ENCODE measurements at places on chromosomes 2 and 18. TPM values are rescaled to one million over a fixed set of nuclear protein-coding genes. Genes with fewer than 3 reads are reported as not detected.

- no peaks in the 10 kb centered on the region for H3K36me3 ChIP-seq
- H3K4me3 ChIP-seq = no peak overlapping the region
- no peak for DNase-seq
- H3K27me3 ChIP-seq = no peaks in the 10 kb centered on the region
- no peaks in the 10 kb centered on the region for H3K4me1 ChIP-seq
Measured at GRCh38 chr2:26536371-26537068, 58.6 kb upstream of the OTOF start.

- no peak for DNase-seq
- no peaks in the 10 kb centered on the region for H3K4me1 ChIP-seq
- H3K36me3 ChIP-seq = no peaks in the 10 kb centered on the region
- H3K27ac ChIP-seq = no peak overlapping the region
- H3K4me3 ChIP-seq = no peak overlapping the region
Measured at GRCh38 chr18:51503351-51503750, 305.9 kb upstream of the MEX3C start.

DNA sequence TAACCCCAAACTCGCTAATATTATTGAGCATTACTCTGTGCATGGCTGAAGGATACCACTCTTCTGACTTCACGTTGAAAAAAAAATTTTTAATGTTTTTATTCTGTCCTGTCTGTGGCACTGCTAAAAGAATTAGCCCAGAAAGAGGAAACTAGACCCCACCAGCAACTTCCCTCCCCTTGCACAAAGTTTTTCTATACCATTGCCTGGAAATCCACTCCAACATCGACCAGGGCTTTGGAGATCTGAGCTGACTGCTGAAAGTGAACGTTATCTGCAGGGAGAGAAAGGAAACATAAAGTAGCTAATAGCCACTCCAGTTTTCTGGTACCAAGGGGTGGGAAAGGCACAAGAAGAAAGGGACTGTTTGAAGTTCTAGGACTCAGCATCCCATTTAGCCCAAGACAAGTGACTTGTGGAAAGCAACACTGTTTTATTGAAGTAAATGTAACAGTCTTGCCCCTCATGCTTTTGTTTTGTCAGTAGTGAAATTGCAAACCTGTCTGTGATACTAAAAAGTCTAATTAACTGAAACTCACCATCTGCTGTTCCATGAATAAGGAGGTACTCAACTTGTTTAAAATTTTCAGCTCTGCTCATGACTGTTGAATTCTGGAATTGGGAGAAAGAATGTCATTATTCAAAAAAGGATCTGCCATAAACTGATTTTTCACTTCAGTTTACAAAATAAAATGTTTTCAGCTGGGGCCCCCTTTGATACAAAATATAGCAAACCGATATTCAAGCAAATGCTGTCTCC lies 79.1 kb downstream of the DPP4 start:
- no peak overlapping the region for H3K27ac ChIP-seq
- no peaks in the 10 kb centered on the region for H3K27me3 ChIP-seq
- no peaks in the 10 kb centered on the region for H3K36me3 ChIP-seq

DNA sequence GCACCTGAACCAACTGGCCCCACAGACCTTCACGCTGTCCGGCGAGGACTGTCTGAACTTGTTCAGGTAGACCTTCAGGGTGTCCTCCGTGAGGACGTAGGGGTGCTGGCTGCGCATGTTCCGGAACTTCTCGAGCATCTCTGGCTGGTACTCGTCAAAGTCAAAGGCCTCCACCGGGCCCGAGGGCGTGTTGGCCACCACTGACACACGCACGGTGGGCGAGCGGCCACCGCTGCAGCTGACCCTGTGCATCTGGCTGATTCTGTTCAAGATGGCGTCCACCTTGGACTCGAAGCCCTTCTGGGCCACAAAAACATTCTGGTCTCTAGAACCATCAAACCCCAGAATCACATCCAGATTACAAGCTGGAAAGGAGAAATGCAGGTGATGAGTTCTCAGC lies 48.3 kb downstream of the COL6A3 start:
- no peak overlapping the region for H3K27ac ChIP-seq
- no peak overlapping the region for H3K4me3 ChIP-seq
- no peaks in the 10 kb centered on the region for H3K27me3 ChIP-seq
- H3K36me3 ChIP-seq = no peaks in the 10 kb centered on the region

DNA sequence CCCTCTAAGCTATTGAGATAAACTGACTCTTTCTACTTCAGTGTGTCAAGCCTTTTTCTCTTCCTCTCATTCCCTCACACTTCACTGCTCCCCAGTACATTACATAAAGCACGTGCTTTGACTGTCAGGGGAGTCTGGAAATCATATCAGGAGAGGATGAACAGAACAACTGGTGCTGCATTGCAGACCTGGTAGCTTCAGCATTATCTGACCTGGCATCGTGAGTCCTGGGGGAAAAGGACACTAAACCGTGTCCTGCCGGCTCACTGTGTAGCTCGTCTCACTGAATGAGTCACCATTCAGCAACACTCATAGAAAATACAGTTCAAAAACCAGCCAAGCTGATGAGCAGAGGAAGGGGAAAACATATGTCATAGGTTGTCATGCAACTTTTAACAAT lies 108.5 kb upstream of the UNC80 start:
- no peak overlapping the region for H3K27ac ChIP-seq
- no peaks in the 10 kb centered on the region for H3K4me1 ChIP-seq

DNA sequence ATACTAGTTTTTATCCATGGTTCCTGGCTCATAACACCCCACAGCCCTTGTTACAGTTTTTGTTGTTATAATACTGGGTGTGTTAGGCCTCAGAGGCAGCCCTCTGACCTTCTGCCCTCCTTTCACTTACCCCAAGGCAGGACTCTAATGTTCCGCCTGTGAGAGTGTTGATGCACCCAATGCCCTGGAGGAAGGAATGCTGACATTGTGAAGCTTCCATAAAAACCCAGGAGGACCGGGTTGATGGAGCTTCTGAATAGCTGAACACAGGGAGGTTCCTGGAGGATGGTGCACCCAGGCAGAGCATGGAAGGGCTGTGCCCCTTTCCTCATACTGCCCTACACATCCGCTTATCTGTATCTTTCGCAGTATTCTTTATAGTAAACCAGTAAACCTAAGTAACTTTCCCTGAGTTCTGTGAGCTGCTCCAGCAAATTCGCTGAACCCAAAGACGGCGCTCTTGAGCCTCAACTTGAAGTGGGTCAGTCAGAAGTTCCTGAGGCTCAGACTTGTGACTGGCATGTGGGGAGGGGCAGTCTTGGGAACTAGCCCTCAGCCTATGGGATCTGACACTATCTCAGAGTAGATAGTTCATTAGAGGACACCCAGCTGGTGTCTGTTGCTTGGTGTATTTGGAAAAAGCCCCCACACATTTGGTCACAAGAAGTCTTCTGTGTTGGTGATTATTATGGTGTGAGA lies 10.4 kb downstream of the STON1 start:
- no peak overlapping the region for H3K27ac ChIP-seq
- peaks cover 8% of the 10 kb centered on the region for H3K4me1 ChIP-seq
- no peaks in the 10 kb centered on the region for H3K27me3 ChIP-seq
- no peak for DNase-seq
- H3K36me3 ChIP-seq = no peaks in the 10 kb centered on the region
- no peak overlapping the region for H3K4me3 ChIP-seq

GRCh38 chr2:10884574-10884975 lies 27.2 kb upstream of the KCNF1 start:
- no peaks in the 10 kb centered on the region for H3K36me3 ChIP-seq
- peaks cover 12% of the 10 kb centered on the region for H3K4me1 ChIP-seq
- peak overlapping the region; percentile 40 for H3K27ac ChIP-seq
- DNase-seq = no peak

Gene INHBB
- 3.5 TPM for total RNA-seq

DNA sequence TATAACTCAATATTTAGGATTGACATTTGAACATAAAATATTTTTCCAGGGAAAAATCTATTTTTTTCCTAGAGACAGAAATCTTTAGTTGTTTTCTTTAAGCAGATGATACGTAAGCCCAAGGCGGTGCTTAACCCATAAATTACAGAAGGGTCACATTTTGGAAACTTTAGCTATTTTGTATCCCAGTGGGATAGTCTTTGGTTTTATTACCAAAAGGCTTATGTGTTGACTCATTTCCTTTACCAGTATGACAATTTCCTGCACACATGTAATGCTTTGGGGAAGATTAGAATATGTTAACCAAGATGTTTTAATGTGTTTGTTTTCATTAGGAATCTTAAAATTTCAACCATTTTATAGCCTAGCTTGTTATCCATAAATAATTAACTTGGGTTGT lies 24.8 kb downstream of the DYNC1I2 start:
- no peaks in the 10 kb centered on the region for H3K4me1 ChIP-seq
- H3K36me3 ChIP-seq = no peaks in the 10 kb centered on the region
- DNase-seq = no peak

DNA sequence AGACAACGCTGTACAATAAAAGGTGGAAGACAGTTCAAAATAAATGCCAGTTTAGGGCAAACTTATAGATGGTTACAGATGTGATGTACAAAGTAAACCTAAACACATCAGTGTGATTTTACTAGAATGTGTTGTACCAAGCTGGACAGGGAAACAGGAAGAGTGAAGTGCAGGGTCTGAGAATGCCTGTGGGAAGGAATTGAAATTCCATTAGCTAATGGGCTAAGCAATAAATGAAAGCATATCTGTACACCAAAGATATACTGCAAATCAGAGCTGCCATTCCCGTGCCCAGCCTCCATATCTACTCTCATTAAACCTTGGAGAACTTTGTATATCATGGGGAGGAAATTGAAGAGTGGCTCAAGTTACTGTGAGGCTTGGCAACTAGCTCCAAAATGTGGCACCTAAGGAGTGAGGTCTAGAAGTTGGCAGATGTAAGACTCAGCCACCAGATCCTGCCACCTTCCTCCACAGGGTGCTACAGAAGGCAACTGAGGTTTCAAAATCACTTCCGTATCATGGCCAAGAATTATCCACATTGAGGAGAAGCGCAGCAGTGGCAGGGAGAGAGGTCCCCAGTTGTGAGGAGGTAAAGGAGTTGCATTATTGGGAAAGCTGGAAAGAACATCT lies 277.8 kb downstream of the TCF4 start:
- no peaks in the 10 kb centered on the region for H3K36me3 ChIP-seq
- no peak overlapping the region for H3K27ac ChIP-seq
- peaks cover 9% of the 10 kb centered on the region for H3K4me1 ChIP-seq
- no peak for DNase-seq

DNA sequence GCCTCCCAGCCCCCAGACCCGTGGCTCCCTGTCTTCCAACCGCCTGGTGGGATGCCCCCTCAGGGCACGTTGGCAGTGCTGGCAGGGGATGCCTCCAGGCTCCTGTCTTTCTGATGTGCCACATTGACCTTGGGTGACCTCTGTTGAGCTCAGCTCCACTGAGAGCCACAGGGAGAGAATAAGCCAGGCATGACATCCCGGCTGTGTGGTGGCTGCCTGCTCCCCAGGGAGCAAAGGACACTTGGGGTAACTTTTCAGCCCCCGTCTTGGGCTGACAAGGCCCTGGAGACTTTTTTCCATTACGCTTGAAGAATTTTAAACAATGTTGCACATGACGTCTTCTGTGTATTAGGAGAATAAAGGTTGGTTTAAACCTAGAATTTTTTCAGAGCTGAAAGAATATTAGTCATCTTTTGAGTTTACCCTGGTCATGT lies 246.0 kb downstream of the TSN start:
- H3K4me1 ChIP-seq = no peaks in the 10 kb centered on the region
- no peaks in the 10 kb centered on the region for H3K36me3 ChIP-seq
- no peaks in the 10 kb centered on the region for H3K27me3 ChIP-seq
- no peak for DNase-seq
- no peak overlapping the region for H3K27ac ChIP-seq
- no peak overlapping the region for H3K4me3 ChIP-seq

Gene UCN
- 2.8 TPM for total RNA-seq

Gene ELMOD3
- total RNA-seq = 15.2 TPM

- H3K36me3 ChIP-seq = no peaks in the 10 kb centered on the region
- no peak overlapping the region for H3K4me3 ChIP-seq
- no peak for DNase-seq
- H3K4me1 ChIP-seq = peaks cover 7% of the 10 kb centered on the region
- H3K27ac ChIP-seq = no peak overlapping the region
Measured at GRCh38 chr18:48323151-48323550, 86.0 kb downstream of the ZBTB7C start.

DNA sequence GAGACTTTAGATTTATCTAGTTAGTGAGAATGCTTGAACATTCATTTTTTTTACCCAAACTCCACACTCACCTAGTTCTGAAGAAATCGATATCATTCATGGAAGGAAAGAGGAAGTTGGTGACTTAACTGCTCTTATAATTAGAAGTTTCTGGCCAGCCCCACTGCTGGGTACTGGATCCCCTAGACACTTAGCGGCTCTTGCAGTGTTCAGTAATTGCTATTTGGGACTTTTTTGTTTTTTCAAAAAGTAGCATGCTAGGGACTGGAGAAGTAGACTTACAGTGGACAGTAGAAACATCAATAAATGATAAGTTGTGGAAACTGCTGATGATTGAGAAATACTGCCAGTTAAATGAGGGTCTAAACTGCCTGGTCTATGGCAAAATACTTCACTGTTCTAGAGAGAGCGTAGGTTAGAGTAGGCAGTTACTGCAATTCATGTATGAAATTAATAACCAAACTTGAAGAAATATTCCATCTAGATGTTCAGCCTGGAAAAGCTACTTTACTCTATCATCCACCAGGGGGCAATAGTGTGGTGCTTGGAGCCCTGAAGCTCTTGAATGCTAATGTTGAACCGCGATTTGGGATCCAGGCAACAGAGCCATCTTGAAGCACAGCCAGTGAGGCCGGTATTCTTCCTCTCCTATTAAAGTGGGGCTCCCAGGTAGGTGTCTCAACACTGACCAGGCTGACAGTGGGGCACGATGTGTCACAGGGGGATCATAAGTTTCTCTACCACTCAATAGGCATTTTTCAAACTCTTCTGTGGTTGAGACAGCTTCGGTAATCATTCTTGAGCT lies 146.1 kb upstream of the SESTD1 start:
- H3K4me3 ChIP-seq = no peak overlapping the region
- no peaks in the 10 kb centered on the region for H3K4me1 ChIP-seq
- H3K27ac ChIP-seq = no peak overlapping the region
- H3K36me3 ChIP-seq = no peaks in the 10 kb centered on the region

Gene DES
- total RNA-seq = 130 TPM

GRCh38 chr2:101806123-101806522 lies 108.6 kb downstream of the MAP4K4 start:
- no peak overlapping the region for H3K4me3 ChIP-seq
- H3K27ac ChIP-seq = peak overlapping the region; percentile 42
- no peaks in the 10 kb centered on the region for H3K36me3 ChIP-seq
- DNase-seq = no peak

Gene EFEMP1
- 209 TPM for total RNA-seq

GRCh38 chr2:128474962-128475361 lies 156.3 kb upstream of the HS6ST1 start:
- DNase-seq = no peak
- no peaks in the 10 kb centered on the region for H3K27me3 ChIP-seq
- peaks cover 2% of the 10 kb centered on the region for H3K4me1 ChIP-seq
- no peak overlapping the region for H3K27ac ChIP-seq
- H3K36me3 ChIP-seq = no peaks in the 10 kb centered on the region

Gene GALNT5
- 0.12 TPM for total RNA-seq
